ENCODE measurements at places on chromosomes 5 and 9.
A peak's percentile ranks its signal among the peaks of the same experiment; 100 is the strongest.

- DNase-seq: peak; percentile 65
Observed at GRCh38 chr5:151799407-151799806, 27.7 kb downstream of the G3BP1 start.

DNA sequence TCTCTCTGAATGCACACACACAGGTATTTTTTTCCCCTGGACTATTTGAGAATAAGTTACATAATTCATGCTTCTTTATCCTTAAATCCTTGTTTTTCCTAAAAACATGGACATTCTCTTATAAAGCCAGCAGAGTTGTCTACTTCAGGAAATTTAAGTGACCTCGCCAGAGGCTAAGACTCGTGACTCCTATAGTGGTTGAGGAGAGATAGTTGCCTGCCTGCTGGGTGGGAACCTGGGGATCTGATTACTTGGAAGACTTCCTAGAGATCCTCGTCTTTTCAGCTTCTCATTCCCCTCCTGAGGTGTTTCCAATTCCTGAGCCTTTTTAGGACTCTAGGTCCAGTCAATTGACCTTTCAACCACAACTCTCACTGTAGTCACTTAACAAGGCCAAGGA is 5.5 kb downstream of the SLC30A5 start:
- no peak for DNase-seq

GRCh38 chr5:65728218-65728617 is 6.2 kb downstream of the NLN start:
- no peak for DNase-seq

- DNase-seq: no peak
Observed at GRCh38 chr5:77718934-77719610, 57.1 kb downstream of the TBCA start.

DNA sequence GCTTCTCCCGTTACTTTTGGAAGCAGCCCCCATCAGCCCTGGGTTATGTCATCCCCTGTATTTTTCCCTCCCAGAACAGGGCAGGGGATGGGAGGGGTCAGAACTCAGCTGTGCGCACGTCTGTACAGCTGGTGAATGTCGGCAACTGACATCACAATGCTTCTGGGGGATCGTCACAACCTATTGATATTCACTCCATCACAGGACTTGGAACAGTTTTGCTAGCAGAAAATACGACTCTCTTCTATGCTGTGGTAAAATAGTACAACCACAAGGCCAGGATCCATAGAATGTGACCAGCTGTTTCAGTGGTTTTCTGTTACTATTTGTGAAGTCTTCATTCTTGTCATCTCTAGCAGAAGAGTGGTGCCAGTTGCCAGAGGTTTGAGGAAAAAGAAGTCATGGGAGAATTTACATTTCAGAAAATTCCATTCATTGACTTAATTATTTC is 77.1 kb upstream of the KLF4 start:
- no peak for DNase-seq

- DNase-seq: no peak
Observed at GRCh38 chr5:173394701-173395100, 66.5 kb upstream of the STC2 start.

- DNase-seq: no peak
Observed at GRCh38 chr5:53712327-53712726, 151.9 kb downstream of the NDUFS4 start.

- no peak for DNase-seq
Observed at GRCh38 chr9:132207839-132208615, 46.2 kb downstream of the NTNG2 start.

DNA sequence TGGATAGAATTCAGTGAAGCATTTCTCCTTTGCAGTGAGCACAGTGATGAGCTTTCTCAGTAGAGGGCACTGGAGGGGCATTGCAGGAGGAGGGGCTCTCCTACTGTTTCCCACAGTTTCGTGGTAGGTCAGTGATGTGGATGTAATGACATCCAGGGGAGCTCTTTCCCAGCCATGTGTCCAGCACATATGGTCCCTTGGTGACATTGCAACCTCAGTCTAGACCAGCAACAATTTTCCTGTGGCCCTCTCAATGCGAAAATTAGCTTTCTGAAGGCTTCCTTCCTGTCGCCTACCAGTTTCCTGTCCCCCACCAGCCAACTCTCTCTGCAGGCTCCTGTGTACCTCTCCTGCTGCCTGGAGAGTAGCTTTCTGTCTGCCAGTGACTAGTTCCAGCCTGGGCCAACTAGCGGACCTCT is 6.9 kb upstream of the PDCL start:
- no peak for DNase-seq

DNA sequence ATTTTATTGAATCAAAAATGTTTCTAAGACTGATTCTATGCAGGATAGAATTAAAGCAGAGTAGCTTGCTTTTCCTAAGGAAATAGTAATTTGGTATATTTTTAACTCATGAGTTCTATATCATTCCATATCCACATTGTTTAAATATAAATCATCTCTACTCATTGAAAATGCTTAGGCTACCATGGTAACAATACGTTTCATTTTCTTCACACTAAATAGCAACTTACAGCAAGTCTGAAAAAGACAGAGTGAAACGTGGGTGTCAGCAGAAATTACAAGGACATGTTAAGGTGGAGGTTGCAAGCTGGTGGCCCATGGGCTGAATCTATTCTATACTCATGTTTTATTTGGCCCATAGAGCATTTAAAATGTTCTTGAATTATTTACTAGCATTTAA is 487.9 kb downstream of the ARHGEF28 start:
- no peak for DNase-seq

GRCh38 chr5:939368-939767 is 46.7 kb downstream of the TRIP13 start:
- no peak for DNase-seq

GRCh38 chr9:90896231-90896630 is 94.6 kb downstream of the SYK start:
- no peak for DNase-seq

GRCh38 chr9:109418827-109419226 is 79.3 kb downstream of the PTPN3 start:
- DNase-seq: no peak

DNA sequence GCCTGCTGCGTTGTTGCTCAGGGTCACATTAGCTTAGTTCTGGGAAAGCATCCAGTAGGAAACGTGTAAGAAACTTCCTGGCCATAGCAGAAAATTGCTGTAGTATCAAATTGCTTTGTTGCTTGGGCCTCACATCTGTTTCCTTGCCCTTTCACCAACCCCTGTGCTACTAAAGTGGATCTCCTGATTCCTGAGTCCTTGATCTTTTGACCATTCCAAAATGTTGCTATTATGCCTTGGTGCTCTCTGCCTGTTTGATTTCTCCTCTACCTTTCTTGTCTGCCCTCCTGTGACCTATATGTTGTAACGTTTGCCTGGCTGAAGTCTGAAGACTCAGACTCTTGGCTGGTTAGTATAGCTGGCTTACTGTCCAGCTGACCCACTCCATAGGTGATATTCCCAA is 350.5 kb downstream of the ADGRV1 start:
- no peak for DNase-seq

- peak; percentile 81 for DNase-seq
Observed at GRCh38 chr5:59813761-59814536, 79.6 kb downstream of the PDE4D start.

DNA sequence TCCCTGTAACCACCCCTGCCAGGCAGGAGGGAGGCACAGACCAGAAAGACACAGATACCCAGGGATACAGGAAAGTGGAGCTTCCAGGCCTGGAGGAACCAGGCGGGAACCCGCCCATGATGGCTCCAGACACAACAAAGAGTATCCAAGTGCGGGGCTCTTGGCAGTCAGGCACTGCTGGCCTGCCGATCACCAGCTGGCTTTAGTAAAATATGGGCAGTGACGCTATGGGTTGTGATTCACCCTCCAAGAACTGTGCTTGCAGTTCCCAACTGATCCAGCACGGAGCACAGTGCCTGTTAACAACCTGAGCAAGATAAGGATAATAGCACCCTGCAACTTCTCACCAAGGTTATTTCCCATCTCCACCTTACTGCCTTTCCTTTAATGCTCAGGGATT is 463.3 kb downstream of the IRX1 start:
- no peak for DNase-seq

- no peak for DNase-seq
Observed at GRCh38 chr5:175885813-175886212, 14.4 kb downstream of the CPLX2 start.

- DNase-seq: peak; percentile 97
Observed at GRCh38 chr5:180069589-180070247, 1.8 kb downstream of the RNF130 start.

- peak; percentile 33 for DNase-seq
Observed at GRCh38 chr9:96425500-96426169, 7.5 kb upstream of the ZNF367 start.

GRCh38 chr5:97134634-97135033 is 7.8 kb downstream of the LIX1 start:
- no peak for DNase-seq

- no peak for DNase-seq
Observed at GRCh38 chr5:139726248-139726647, 69.4 kb upstream of the PSD2 start.

DNA sequence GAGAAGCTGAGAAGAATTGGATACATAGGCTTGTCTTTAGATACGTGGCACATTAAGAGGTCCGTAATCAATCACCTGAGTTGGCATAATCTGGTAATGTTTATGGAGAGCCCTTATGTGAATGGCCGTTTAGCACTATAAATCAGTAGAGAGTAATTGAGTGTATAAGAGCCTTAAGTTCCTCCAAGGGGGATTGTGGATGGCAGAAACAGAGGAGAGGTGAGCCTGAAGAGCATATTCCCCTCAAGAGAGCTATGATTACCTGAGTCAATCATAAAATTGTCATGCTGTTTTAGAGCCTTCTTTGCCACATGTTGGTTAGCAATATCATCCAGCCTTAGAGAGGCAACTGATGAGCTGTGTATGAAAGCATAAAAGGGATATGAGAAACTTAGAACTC is 58.8 kb downstream of the FOCAD start:
- no peak for DNase-seq
